ENCODE measurements at places on chromosomes 16 and 17. TPM values are rescaled to one million over a fixed set of nuclear protein-coding genes. Genes with fewer than 3 reads are reported as not detected.

C16orf78 gene
- not detected for total RNA-seq

PPM1E gene
- total RNA-seq: 0.12 TPM

TMEM92 gene
- total RNA-seq: 0.34 TPM

BCO1 gene
- not detected for total RNA-seq

NUPR1 gene
- not detected for total RNA-seq

All from T-helper 1 cell treated with Interleukin-12 subunit alpha and Interleukin-12 subunit beta and Interleukin-4 antibody, amounts not matched to agents 30 ng/mL and 1 ng/mL, for 36 hours (primary cell).